ENCODE measurements at places on chromosomes 3 and 15. TPM values are rescaled to one million over a fixed set of nuclear protein-coding genes. Genes with fewer than 3 reads are reported as not detected.
A peak's percentile ranks its signal among the peaks of the same experiment; 100 is the strongest.

Gene EPHA3
- 5.1 TPM for total RNA-seq

DNA sequence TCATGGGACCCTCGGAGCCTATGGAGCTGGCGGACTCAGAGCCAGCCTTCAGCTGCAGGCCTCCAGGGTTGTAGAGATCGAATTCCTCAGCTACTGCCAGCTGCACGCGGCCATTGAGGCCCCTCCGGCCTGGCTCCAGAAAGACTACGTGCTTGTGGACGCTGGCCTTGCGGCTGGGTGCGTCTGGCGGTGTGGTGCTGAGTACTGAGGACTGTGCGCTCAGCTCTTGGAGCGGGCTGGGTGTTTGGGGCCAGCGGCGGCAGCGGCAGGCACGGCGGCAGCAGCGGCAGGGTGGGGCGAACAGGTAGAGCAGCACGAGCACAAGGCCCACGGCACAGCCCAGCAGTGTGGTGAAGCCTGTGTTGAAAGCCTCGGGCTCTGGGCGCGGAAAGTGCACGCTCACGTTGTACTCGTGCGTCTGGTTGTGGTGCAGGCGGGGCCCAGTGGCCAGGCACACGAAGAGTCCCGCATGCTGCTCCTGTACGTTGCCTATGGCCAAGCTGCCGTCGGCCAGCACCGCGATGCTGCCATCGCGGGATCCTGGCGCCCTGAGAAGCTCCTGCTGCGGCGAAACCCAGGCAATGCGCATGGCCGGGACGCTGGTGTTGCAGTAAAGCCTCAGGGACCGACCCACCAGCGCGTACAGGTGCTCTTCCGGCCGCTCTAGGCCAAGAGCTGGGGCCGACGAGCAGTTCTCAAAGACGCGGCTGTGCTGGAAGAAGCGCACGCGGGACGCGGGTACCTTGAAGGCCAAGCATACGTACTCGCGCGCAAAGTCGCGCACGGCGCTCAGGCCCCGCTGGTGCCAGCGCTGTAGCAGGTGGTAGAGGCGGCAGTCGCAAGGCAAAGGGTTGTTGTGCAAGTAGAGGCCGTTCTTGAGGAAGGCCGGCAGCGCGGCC lies 1.3 kb downstream of the AMIGO3 start:
- H3K4me3 ChIP-seq, result peak overlapping the region; percentile 65
- H3K27ac ChIP-seq, result no peak overlapping the region
- no peaks in the 10 kb centered on the region for H3K27me3 ChIP-seq

DNA sequence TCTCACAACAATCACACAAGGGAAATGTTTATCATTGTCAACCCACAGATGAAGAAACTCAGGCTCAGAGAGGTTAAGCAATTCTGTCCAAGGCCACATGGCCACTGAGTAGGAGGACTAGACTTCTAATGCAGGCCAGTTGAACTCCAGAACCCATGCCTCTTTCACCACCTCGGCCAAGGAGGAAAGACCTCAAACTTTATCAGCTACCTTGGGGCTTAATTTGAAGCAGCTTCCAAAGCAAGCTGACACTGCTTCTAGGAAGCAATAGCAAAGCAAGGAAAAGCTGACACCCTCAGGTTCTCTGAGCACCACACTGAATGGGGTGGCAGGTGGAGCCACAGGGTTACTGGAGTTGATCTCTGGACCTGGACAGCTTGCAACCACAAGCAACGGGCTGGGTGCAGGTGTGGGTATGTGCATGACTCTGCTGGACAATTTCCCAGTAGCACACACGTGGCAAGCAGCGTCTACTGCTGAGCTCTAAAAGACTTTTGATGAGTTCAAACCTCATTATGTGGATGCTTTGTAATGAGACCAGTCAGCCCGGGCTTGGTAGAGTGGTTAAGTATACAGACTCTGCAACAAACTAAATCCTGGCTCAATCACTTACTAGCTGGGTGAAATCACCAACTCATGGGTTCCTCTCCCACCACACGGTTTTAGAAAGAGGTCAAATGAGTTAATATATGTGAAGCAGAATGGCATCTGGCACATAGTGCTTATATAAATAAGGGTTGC lies 23.1 kb downstream of the CCNL1 start:
- peak overlapping the region; percentile 26 for H3K27ac ChIP-seq
- DNase-seq, result no peak
- H3K4me1 ChIP-seq, result peaks cover 30% of the 10 kb centered on the region
- no peaks in the 10 kb centered on the region for H3K27me3 ChIP-seq
- H3K4me3 ChIP-seq, result no peak overlapping the region

- H3K27me3 ChIP-seq, result no peaks in the 10 kb centered on the region
- no peak overlapping the region for H3K27ac ChIP-seq
- no peak for DNase-seq
- H3K4me1 ChIP-seq, result no peaks in the 10 kb centered on the region
- no peak overlapping the region for H3K4me3 ChIP-seq
These were observed 73.1 kb upstream of the TERB2 start for GRCh38 chr15:44883199-44883877.
